Heart right ventricle (tissue), 16 donors: ENCODE measurements at places on chromosomes 16 and 17. TPM values are rescaled to one million over a fixed set of nuclear protein-coding genes. Genes with fewer than 3 reads are reported as not detected.

ABCA6 gene
- 9.0 TPM for total RNA-seq

DNA sequence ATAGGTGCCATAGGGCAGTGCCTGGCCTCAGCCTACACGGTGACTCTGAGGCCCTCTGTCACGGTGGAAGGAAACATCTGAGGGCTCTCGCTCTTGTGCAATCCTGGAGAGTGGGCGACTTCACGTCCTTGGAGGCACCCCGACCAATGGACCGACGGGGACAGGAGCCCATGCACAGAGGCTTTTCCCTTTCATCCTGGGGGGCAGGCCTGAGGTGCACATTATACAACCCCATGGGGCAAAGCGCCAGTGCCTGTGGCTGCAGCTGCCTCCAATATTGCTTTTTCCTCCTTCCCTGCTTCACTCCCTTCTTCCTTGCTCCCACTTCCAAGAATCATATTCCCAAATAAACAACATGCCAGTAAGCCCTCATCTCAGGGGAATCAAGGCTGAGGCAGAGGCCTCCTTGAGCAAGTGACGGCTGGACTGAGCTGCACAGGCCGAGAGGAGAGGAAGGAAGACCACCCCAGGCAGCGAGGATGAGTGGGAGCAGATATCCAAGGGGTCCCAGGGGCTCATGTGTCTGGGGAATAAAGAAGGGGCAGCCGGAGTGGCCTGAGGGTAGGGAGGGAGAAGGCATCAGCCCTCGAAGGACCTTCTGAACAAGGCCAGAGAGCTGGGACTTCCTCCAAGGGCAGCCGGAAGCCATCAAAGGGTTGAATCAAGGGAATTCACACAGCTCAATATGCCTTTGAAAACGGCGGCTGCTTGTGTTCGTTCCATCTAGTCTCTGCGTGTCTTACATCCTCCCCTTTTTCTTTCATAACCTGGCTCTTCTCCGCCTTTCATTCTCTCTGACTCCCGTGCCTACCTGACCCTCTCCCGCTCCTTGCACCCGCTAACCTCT is 42.6 kb upstream of the RPL38 start:
- DNase-seq, result no peak

DNA sequence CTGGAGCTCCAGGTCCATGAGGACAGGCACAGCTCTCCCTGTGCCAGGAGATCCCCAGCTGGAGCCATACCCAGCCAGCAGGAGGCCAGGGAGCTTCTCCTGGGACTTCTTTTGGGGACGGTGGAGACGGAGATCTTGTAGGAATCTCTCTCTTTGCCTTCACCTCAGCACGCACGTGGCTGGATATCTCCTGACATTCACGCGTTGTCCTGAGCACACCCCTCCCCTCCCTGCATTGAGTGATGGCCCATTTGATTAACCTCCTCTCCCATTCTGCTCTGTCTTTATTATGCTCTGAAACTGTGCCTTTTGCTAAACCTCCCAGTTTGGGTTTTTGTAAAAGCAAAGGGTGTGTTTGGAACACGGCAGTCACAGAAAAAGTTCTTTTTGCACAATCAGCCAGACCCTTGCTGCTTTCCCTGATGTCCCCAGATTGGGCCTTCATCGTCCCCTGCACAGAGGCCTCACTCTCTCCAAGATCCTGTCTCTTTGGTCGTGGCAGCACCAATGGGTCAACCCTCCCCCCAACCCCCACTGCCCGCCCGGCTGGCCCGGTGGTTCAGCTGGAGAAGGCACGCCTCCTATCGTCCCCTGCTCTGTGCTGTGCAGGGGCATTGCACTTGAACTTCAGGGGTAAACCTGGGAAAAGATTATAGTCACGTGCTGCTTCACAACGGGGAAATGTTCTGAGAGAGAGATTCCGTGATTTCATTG is 32.5 kb upstream of the LGALS9 start:
- no peak for DNase-seq

TBC1D3H gene
- not detected for total RNA-seq

GNGT2 gene
- total RNA-seq, result not detected

- DNase-seq, result no peak
Measured at GRCh38 chr17:67647482-67647881, 70.3 kb upstream of the NOL11 start.

GRCh38 chr16:53281280-53281679 is 153.0 kb upstream of the RBL2 start:
- no peak for DNase-seq

DNA sequence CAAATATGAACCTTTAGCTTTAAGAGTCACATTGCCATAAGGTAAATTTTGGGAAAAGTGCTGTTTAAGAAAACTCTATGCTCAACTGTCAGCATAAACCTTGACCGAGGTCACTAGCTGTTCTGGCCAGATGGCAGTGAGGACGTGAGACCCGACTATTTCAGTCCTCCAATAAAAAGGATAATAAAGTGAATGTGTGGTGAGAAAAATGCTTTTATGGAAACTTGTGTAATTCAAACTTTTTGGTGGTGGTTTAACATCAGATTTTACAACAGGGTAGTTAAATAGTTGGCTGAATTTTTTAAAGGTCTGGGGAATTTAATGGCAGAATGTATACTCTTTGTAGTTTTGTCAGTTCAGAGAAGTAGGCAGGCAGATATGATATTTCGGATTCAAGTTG is 391.1 kb downstream of the PMP22 start:
- DNase-seq, result no peak

KRT24 gene
- total RNA-seq, result not detected

DNA sequence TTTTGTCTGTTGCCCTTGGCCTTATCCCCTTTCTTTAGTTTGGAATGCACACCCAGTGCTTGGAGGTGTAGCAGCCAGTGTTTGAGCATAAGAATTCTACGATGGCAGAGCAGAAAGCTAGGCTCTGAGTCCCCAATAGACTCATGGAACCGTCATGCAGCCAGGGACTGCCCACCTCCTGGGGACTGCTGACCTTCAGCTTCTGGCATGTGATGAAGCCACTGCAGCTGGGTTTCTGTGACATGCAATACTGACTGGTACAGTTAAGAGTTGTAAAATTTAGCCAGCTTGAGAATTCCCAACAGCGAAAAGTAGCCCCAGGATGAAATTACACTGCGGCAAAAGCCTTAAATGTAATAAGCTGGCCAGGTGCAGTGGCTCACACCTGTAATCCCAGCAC is 9.0 kb upstream of the MAP3K14 start:
- no peak for DNase-seq

- no peak for DNase-seq
Measured at GRCh38 chr17:63366241-63366566, 79.9 kb downstream of the CYB561 start.

KRT20 gene
- total RNA-seq, result not detected

DNA sequence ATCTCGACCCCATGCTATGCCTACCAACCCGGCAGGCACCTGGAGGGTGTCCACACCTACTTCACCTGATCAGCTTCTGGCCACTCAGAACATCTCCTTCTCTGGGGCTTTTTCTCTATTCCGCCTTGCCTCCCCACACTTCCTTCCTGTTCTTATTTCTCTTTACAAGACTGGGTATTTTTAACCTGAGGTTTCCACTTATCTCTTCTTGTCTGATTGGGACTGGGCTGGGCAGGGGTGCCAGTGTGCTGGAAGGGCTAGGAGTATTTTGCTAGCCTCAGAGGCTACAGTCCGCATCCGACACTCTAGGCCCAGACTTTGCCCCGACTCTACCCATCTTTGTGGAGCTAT is 26.2 kb upstream of the ZNF652 start:
- DNase-seq, result no peak

MRPL58 gene
- 58.6 TPM for total RNA-seq

NHLRC4 gene
- total RNA-seq, result 0.38 TPM

DNA sequence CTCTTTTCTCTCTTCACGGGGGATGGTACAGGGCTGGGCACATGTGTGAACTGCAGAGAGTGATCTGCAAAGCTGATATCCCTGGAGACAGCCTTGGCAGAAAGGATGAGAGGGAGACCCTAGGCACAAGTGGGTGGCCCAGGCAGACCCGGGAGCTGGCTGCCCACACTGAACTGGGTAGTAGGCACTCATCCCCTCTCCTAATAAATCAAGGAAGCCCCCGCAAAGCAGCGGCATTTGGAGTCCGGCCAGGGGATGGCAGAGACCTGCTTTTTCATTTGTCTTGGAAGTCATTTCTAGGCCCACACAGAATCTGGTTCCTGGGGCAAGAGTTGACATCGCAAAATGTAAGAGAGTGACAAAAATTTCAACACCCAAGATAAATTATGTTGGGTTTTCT is 3.0 kb upstream of the TFAP4 start:
- no peak for DNase-seq

GRCh38 chr17:80798595-80799537 is 192.8 kb upstream of the CHMP6 start:
- no peak for DNase-seq

DNA sequence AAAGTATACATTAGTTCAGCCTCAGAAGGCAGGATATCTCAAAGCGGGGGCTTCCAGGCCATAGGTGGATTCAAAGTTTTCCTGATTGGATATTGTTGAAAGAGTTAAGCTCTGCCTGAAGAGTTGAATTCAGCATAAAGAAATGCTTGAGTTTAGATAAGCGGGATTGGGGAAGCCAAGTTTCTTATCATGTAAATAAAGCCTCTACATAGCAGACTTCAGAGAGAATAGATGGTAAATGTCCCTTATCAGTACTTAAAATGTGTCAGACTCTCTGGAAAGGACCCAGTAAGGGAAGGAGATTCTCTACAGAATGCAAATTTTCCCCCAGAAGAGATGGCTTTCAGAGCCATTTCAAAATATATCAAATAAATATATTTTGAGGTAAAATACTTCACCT is 423.5 kb downstream of the SHISA9 start:
- DNase-seq, result no peak

- DNase-seq, result no peak
Measured at GRCh38 chr17:9811537-9811936, 10.3 kb downstream of the GSG1L2 start.

DNA sequence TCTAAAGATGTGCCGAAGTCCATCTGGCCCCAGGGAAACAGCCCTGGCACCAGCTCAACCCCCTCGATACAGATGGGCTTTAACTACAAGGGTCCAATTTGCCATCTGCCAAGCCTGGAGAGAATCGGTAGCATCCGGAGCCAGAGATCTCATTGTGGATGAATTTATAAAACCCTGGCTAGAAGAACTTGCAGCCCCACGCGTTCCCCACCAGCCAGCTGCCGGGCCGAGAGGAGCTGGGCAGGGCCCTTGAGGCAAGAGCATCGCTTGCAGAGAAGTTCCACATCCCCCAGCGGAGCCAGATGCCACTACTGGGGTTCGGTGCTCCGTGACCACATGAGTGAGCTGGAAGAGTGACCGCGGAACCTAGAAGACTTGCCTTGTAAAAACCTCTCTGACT is 65.3 kb upstream of the NOL11 start:
- DNase-seq, result no peak

CCDC154 gene
- 0.70 TPM for total RNA-seq

- no peak for DNase-seq
Measured at GRCh38 chr17:71914042-71914441, 206.8 kb upstream of the SOX9 start.

GRCh38 chr16:23365602-23366240 is 63.6 kb downstream of the SCNN1B start:
- no peak for DNase-seq

ITGAD gene
- total RNA-seq, result not detected

GRCh38 chr16:1976951-1977874 is 4.1 kb downstream of the NOXO1 start:
- no peak for DNase-seq

LIG3 gene
- total RNA-seq, result 18.6 TPM

CMTM1 gene
- 0.95 TPM for total RNA-seq

NOD2 gene
- 1.0 TPM for total RNA-seq

TRAF4 gene
- total RNA-seq, result 3.9 TPM

FHOD1 gene
- total RNA-seq, result 14.4 TPM

SMPD3 gene
- not detected for total RNA-seq

CASKIN2 gene
- 36.4 TPM for total RNA-seq

DNA sequence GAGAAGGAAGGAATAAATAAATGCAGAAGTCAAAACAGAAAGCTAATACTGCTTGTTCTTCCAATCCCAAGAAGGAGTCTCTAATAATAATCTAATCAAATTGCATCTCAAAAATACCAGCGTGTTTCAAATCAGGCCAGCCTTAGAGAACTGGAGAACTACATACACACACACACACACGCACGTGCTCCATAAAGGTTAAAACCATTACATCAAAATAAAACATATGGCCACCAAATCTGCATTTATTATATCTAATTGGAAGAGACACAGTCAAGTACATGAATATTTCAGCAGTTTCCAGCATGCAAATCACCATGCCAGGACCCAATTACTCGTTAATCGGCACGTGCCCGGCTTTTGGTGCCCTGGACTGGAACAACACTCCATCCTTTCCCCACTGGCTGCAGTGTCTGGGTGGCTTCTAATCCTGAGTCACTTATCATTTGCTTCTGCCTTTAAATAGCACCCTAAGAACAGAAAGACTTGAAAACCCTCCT is 20.4 kb upstream of the KDM8 start:
- no peak for DNase-seq

- no peak for DNase-seq
Measured at GRCh38 chr17:5785338-5785737, 201.0 kb upstream of the NLRP1 start.

PYY gene
- not detected for total RNA-seq

CALB2 gene
- total RNA-seq, result 3.7 TPM

DNA sequence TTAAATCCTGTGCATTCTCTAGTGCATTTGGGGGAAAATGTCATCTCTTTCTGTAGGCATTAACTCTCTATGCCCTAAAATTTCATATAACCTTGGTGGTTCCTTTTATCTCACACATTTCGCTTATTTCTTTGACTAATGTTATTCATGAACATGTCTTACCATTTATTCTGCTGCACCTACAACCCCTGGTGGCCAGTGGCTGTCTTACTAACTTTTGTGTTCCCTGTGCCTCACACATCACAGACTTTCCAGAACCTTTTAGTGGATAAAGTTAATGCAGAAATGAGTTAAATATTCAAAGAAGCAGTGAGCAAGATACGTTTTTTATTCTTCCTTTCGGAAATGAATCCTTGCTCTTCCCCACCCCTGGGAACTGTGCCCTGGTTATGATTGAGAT is 111.9 kb downstream of the CDH13 start:
- no peak for DNase-seq

- no peak for DNase-seq
Measured at GRCh38 chr17:77830816-77831473, 127.6 kb upstream of the TNRC6C start.

GRCh38 chr16:79347277-79347676 is 253.3 kb downstream of the MAF start:
- DNase-seq, result no peak

ICAM2 gene
- 32.8 TPM for total RNA-seq

GRCh38 chr17:56884483-56885311 is 29.2 kb downstream of the TRIM25 start:
- no peak for DNase-seq

GRCh38 chr16:71880176-71880575 is 3.8 kb downstream of the ZNF821 start:
- DNase-seq, result no peak

- DNase-seq, result no peak
Measured at GRCh38 chr17:72599891-72600290, 479.1 kb downstream of the SOX9 start.

SLC6A4 gene
- total RNA-seq, result 0.16 TPM

DNA sequence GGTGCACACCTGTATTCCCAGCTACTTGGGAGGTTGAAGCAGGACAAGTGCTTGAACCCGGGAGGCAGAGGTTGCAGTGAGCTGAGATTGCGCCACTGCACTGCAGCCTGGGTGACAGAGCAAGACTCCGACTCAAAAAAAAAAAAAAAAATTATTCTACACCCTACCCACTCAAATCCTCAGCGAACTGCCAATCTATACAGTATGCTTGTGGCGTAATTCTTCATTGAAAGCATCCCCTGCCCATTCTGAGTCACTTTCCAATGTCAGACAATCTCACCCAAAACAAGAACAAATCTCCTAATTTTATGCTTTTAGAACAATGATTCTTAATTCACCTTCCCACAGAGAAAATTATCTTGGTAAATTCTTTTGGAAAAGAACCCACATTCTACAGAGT is 12.0 kb downstream of the AMFR start:
- DNase-seq, result no peak
